CD4-positive, alpha-beta T cell treated with Interleukin-12 subunit alpha and Interleukin-12 subunit beta, for 1 hour (primary cell): ENCODE measurements at places on chromosomes 4 and X.

GRCh38 chrX:19094654-19095053 lies 27.6 kb downstream of the ADGRG2 start:
- DNase-seq: no peak

- DNase-seq: no peak
These were observed 36.4 kb downstream of the EDA2R start for GRCh38 chrX:66602381-66602938.

DNA sequence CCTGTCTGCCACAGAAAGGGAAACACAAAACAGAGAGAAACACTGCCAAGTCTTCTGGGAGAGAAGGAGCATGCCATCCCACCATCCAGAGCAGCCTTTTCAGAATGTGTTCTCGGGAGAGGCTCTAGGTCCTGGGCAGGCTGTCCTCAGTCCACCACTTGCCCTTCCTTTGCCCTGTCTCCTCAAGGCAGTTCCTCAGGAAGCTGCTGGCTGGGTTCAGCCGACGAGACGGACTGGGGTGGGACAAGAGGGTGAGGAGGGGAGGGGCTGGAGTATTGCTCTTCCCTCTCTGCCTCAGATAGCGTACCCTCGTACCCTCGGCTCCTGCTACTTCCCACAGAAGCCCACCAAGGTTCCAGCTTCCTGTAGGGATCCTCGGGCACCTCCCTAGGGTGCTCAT lies 26.6 kb upstream of the LGI2 start:
- DNase-seq: no peak

DNA sequence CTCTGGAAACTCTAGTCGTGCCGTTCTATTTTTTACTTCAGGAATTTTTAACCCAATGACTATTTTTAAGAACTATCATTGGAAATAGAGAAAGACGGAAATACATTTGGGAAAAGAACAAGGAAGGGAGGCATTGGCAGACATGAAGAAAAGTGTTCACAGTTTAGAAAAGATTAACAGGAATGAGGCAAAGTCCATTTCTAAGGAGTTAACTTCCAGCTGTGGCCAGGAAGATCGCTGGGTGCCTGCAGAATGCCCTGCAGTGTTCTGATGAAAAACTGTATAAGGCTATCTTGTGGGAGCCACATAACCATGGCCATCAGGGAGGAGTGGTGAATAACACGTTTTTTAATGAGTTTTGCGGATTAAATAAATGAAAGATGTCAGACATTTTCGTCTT lies 150.6 kb upstream of the VCX3A start:
- DNase-seq: no peak

GRCh38 chr4:123546573-123547060 lies 150.0 kb downstream of the SPRY1 start:
- DNase-seq: no peak
